ENCODE measurements at places on chromosomes 16 and 17.

DNA sequence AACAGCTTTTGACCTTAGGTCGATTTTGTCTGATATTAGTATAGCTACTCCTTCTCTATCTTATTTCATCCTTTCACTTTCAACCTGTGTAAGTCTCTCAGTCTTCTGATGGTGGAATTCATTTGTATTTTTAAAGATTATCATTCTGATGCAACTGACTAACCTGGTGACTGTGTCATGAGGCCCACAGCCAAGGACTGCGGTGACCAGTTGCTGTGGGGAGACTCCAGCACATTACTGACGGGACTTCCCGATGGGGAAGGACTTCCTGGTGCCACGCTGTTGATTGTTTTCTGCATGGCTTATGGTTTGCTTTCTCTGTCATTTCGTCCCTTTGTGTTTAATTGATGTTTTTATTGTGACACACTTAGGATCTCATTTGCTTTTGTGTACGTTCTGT, 34.2 kb downstream of the RMI2 start:
- DNase-seq, result no peak

DNA sequence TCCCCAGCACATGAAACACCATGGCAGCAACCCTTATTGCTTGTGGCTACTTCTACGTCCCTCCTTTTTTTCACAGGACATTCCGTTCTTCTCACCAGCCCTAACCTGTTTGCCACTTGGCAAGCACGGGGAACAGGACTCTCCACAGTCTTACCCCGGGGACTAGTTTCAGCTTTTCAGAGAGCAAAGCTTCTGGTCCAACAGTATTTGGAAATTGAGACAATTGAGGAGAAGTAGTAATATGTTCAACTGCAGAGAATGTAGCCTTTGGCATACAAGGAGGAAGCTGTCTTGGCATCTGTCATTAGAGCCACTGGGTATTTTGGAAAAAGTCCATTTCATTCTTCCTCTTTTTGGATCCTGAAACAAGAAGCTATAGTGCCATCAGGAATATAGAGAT, 65.7 kb downstream of the MAP2K6 start:
- DNase-seq, result no peak

GRCh38 chr16:20957153-20957552, 56.6 kb downstream of the LYRM1 start:
- DNase-seq, result no peak

DNA sequence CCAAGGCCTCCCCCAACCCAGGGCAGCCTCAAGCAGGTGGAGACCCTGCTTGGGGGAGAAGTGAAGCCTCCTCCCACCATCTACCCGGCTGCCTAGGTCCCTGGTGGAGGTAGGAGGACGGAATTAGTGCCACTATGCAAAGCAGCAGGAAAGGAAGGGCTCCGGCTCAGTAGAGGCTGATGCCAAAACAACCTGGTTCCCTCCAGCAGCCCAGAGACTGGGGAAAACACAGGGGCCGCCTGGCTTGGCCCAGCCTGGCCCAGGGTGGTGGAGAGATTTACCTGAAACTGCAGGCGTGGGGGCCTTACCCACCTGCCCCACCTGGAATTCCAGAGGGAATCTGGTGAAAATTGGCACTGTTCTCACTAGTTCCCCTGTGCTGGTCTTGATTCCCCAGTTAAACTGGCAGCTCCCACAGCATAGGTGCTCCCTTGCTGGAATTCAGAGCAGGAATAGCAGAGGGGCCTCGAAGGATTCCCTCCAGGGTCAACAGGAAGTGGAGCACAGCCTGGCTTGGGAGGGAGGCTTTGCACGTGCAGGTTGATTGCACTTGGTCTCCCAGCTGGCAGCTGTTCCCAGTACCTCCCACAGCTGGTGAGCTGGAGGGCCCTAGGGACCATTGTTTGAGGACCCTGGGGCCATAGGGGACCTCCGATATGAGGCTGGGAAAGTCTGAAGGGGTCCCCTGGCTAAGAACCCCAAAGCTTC, 4.5 kb downstream of the CD79B start:
- DNase-seq, result no peak

- no peak for DNase-seq
These were observed 40.3 kb downstream of the MYH13 start for GRCh38 chr17:10332515-10332914.

DNA sequence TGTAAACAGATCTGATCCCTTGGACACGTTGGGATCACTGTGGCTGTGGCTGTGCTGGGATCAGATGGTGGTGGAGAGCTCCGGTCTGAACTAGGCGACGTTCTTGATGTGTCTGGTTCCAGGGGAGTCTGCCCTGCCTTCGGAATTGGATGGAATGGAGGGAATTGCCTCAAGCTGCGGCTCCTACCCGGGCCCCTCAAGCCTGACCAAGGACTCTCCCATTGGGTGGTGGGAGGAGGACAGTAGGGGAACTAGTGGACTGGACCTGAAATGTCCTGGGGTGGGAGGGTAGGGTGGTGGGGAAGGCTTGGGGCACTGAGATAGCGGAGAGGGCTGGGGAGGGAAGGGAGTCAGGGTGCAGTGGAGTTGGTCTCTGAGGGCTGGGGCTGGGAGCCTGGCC, 3.2 kb upstream of the UBALD1 start:
- no peak for DNase-seq

GRCh38 chr16:4614571-4615383, at the start of gene UBALD1:
TSS of gene UBALD1 (minus strand) at chr16:4614888. CDS start at chr16:4614797, 91 bp downstream.
- peak; percentile 92 for DNase-seq

- DNase-seq, result no peak
These were observed 37.7 kb downstream of the ITGAM start for GRCh38 chr16:31297496-31297895.

DNA sequence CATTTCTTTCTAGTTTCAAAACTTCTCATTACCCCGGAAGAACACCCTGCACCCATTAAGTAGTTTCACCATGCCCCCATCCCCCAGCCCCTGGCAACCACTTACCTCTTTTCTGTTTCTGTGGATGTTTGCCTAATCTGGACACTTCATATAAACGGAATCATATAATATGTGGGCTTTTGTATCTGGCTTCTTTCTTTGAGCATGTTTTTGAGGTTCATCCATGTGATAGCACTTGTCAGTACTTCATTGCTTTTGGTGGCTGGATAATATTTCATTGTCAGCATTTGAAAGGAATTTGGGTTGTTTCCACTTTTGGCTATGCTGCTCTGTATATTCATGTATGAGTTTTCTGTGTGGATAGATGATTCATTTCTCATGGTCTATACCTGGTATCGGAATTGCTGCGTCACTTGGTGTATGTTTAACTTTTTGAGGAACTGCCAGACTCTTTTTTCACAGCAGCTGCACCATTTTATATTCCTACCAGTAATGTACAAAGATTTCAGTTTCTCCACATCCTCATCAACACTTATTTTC, 30.0 kb upstream of the SLC5A10 start:
- no peak for DNase-seq

GRCh38 chr17:20852990-20853370, 189.8 kb downstream of the USP22 start:
- DNase-seq, result no peak

DNA sequence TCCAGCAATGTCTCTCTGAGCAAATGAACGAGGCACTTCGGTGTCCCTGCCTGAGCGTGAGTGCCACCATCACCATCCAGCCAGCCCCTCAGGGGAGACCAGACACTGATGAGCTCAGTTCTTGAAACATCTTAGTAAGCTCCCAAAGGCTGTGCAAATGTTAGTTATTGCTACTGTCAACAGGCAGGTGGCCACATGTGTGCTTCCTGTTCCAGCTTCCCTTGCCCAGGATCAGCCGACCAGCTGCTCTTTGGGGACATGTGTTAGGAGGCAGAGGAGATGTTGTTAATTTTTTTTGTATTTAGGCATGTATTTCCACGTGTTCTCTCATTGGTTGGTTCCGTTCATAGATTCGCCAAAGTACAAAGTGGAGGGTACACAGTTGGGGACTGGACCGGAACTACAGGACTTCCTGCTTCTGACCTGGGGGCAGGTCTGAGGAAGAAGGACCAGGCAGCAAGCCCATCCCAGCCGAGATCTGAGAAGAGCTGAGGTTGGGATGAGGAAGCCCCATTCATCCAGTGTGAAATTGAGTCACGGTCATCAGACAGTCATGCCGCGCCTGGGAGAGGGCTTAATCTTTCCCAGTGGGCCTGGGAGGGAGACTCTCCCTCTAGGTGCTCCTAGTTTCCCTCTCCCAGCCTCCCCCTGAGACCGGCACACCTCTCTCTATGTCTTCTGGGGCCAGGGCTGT, 3.8 kb downstream of the TTYH2 start:
- DNase-seq, result no peak

DNA sequence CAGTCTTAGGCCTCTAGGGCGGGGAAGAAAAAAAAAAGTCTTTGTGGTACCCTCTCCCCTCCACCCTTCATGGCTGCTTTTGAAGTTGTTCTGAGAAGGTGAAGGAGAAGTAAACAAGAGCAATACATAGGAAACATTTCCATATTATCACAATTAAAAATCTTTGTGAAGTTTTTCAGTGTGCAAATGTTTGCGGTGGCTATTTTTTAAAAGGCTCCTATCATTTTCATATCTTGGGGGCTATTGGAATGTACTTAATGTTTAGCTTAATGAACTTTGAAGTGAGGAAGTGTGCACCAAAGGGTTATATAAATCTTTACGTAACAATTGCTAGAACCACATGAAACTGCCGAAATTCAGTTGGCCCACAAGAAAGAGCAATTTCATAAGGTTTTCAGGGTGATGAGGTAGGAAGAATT, 7.6 kb downstream of the NOL11 start:
- DNase-seq, result no peak

DNA sequence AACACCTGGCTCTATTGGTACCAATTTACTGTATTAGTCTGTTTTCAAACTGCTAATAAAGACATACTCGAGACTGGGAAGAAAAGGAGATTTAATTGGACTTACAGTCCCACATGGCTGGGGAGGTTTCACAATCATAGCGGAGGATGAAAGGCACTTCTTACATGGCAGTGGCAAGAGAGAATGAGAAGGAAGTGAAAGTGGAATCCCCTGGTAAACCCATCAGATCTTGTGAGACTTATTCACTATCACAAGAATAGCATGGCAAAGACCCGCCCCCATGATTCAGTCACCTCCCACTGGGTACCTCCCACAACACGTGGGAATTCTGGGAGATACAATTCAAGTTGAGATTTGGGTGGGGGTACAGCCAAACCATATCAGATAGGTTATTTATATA, 22.6 kb upstream of the GOSR1 start:
- DNase-seq, result no peak

DNA sequence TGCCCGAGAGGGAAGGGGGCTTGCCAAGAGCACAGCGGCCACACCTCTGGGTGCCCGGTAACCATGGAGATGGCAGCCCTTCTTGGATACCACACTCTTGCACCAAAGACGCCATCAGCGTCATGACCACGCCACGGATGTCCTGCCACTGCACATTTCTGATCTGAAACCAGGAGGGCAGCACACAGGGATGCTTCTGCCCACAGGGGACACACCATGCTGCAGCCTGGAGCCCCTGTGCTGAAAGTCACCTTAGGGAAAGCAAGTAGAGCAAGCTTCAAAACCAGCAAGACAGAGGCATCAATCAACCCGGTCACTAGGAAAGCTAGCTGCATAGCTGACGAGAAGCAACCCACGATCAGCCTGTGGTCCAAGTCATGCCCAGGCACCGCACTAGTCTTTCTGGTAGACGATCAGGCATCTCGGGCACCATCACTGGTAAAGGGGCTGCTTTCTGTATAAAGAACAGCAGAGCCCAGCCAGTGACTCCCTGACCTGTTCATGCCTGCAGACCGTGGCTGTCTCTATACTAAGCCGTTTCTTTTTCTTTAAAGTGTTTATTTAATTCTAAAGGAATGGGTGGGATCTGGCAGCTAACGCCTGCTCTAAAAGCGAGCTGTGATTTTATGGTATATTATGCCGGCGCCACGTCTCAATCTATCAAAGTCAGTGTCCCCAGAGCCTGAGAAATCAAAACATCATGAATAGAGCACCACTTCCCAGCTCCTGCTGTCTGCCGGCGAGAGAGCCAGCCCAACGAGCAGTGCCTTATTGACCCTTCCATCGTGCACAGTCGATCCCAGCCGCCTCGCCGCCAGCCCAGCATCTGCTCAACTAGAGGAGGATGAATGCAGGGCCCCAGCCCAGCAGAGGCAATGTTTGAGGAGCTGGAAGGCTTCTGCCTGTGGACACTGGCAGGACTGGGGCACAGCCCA, 244.7 kb downstream of the RBFOX3 start:
- no peak for DNase-seq

DNA sequence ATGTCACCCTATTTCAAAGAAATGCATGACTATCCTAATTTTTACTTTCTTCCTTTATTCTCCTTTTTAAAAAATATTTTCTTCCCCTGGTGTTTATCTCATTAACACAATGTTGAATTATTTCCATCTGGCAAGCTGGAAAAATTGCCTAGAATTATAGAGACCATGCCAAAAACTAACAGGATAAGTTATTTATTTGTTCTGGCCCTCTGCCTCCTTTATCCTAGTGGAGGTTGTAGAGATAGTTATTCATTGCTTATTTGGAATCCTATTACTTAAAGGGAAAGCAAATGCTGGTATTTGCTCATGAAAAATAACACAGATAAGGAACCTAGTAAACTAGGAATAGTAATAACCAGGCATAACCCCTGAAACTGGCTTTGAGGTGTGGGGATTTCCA, 684.9 kb upstream of the KIF2B start:
- DNase-seq, result no peak

DNA sequence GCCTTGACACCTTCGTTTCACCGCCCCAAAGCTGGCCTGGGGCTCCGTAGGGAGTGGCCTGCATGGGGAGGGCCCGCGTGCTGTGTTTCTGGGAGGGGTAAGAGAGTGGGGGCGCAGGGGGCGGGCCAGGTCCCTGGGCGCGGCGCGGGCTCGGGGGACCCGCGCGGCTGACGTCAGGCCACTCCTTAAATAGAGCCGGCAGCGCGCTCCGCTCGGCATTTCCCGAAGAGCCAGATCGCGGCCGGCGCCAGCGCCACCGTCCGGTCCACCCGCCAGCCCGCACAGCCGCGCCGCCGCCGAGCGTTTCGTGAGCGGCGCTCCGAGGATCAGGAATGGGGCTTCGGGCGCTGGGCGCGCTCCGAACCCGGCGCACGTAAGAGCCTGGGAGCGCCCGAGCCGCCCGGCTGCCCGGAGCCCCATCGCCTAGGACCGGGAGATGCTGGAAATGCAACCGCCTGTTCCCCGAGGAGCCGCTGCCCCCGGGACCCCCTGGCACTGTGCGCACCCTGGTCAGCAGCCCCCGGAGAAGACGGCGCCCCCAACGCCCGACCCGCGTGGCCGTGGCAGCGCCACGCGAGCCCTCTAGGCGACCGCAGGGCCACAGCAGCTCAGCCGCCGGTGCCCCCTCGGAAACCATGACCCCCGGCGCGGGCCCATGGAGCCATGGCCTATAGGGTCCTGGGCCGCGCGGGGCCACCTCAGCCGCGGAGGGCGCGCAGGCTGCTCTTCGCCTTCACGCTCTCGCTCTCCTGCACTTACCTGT, at the start of gene HS3ST2:
Gene HS3ST2, plus strand, starts transcription at position 215 of the 763 bp plus-strand sequence. Its CDS starts 449 bp downstream, at position 664.
- DNase-seq, result peak; percentile 18

- DNase-seq, result no peak
These were observed 1.7 kb downstream of the MLST8 start for GRCh38 chr16:2206780-2207433.

DNA sequence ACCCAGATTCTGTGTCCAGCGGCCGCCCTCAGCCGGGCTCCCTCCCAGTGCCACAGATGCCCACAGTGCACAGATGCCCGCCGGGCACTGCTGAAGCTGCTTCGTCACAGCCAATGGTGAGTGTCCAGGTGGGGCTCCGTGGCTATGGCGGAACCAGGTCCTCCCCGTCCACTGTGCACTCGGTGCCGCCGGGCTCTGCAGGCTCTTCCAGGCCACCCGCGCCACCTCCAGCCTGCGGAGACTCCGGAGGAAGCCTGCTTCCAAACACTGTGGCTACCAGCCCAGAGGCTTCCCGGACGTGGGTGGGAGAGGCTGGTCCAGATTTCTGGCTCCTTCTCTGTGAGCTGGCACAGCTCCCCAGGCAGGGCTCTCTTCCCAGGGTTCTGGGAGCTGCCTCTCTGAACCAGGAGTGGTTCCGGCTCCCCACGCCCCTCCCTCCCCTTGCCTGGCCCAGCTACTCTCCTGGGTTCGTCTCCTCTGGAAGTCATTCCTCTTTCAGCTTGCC, 2.8 kb upstream of the PYCR1 start:
- no peak for DNase-seq

Data from EH (cell line).